ENCODE measurements at places on chromosomes 13 and 19. TPM values are rescaled to one million over a fixed set of nuclear protein-coding genes. Genes with fewer than 3 reads are reported as not detected.

Gene ZNF91
- 283 TPM for total RNA-seq

Gene CPAMD8
- total RNA-seq = 110 TPM

Gene UBL5
- total RNA-seq = 209 TPM

Gene NCR1
- total RNA-seq = not detected

Gene ZNF560
- not detected for total RNA-seq

Measured in camera-type eye (tissue), 1 donor.